ENCODE measurements at places on chromosomes 2 and 18.

- DNase-seq = no peak
These were observed 54.6 kb upstream of the ADAM23 start for GRCh38 chr2:206388698-206389097.

DNA sequence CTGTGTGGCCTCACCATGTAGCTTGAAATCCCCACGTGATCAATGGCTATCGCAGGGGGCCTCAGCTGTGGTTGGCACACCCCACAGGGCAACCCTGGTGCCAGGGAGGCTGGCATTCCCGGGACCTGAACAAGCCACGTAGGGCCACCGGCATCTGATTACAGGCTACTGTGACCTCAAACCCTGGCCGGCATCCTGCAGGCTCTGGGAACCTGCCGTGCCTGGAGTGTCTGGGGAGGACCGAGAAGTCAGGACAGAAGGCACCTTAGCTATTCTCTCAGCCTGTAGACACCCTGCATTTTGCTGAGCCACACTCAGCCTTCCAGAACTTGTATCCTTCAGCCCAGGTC lies 213.0 kb downstream of the GLI2 start:
- DNase-seq = no peak

- DNase-seq = no peak
These were observed 1.3 kb upstream of the FAP start for GRCh38 chr2:162244541-162245031.

DNA sequence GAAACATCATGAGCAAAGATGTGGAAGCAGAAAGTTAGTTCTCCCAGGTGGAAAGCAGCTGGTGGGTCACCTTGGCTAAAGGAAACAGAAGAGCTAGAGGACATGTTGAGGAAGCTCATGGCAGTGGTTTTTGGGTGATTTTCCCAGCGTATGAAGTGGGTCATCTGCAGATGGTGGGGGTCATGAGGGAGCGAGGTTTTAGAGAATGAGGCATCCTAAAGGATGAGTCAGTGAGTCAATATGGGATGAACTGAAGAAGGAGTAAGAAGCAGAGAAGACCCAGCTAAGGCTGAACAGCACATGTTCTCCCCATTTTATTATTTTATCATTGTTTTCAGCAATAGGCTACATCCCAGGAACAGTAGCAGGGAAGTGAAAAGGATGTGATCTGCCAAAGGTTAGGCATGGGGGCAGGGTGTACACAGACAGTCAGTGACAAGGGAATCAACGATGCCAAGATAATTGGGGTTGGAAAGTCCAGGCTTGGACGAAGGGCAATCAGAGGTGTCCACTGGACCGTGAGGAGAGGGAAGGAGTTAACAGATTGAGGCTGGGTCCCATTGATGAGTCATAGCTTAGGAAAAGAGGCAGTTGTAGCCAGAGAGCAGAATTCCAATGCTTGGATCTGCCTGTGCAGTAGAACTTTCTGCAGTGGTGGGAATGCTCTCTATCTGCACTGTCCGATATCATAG lies 289.3 kb upstream of the RAB12 start:
- DNase-seq = no peak

- DNase-seq = no peak
These were observed 142.3 kb upstream of the ITGA6 start for GRCh38 chr2:172285010-172285621.

DNA sequence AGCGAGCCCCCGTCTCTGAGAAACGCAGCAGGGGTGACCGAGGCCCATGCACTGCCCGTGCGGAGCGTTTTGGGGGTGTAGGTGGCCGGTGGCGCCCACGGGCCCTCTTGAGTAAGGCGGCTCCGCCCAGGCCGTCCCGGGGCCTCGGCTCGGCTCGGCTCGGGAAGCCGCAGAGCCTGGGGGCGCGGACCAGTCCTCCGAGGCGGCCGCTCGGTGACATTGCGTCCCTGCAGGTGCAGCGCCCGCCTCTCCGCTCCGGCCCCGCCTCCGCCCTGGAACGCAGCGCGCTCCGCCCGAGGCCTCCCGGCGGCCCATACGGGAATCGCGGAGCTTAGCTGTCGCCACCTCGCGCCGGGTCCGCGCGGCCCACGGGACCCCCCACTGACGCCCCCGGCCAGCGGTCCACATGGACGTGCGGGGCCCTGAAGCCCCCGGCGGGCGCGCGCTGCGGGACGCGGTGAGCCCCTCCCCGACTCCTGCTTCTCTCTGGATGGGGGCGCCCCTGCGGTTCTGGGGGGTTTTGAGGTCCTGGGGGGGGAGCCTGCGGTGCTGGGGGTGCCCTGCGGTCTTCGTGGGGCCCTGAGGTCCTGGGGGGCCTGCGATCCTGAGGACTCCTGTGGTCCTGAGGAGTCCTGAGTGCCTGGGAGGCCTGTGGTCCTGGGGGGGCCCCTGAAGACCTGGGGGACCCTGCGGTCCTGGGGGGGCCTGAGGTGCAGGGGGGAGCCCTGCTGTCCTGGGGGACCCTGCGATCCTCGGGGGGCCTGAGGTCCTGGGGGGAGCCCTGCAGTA lies at the start of gene HSBP1L1:
Gene HSBP1L1, plus strand, starts transcription at position 314 of the 789 bp plus-strand sequence. Its CDS starts 93 bp downstream, at position 407.
- DNase-seq = no peak

- DNase-seq = no peak
These were observed 32.0 kb downstream of the MERTK start for GRCh38 chr2:111930409-111930808.

- no peak for DNase-seq
These were observed 100.6 kb upstream of the SMIM21 start for GRCh38 chr18:75527848-75528685.

DNA sequence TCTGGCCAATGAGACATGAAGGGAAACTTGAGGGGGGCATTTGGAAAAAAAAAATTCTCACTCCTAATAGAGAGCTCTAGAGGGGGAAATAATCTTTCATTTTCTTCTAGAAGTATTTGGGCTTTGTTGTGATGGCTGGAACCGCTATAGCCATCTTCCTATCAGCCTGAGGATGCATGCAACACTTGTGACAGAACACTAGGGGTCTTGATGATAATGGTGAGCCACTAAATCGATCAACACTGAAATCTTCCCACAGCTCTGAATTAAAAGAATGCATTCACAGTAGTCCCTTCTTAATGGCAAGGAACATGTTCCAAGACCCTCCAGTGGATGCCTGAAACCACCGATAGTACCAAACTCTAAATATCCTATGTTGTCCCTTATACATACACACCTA lies 325.3 kb downstream of the LNPK start:
- no peak for DNase-seq

DNA sequence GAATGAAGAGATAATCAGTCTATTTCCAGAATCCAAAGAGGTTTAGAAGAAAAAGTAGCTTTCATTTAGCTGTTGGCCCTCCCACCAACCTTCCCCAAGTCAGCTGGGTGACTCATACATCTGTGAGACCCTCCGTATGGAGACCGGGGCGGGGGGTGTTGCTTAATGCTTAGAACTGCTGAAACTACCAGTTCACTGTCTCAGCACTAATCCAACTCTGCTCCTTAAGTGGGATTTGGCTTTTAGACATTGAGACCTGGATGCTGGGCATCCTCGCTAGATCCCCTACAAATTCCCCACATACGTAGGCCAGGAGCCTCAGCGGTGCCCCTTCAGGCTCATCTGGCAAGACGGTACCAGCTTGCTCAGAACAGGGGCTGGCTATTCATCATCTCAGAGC lies at the start of gene SAG:
Gene SAG, plus strand, starts transcription at position 252 of the 400 bp plus-strand sequence. CDS start 1,374 bp downstream, outside the sequence.
- no peak for DNase-seq

- DNase-seq = peak; percentile 82
These were observed 245.5 kb upstream of the KCNJ3 start for GRCh38 chr2:154452906-154453493.

DNA sequence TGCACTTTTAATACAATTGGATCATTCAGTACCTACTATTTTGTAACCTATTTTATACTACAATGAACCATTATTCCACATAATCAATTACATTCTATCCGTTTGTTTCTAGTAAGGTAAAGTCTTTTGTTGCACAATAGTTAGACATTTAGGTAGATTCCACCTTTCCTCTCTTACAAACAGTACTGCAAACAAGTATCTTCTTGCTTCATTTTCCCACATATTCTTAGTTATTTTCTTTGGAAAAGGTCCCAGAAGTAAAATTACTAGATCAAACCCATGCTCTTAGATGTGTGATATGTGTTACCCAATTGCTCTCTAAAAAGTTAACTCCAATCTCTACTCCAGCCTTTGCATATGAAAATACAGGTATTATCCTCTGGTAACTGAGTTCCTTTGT lies 49.6 kb downstream of the SPIRE1 start:
- DNase-seq = no peak

GRCh38 chr2:64059270-64059669 lies 40.0 kb upstream of the VPS54 start:
- DNase-seq = no peak

- peak; percentile 21 for DNase-seq
These were observed 13.8 kb downstream of the MAPK4 start for GRCh38 chr18:50573679-50574078.

DNA sequence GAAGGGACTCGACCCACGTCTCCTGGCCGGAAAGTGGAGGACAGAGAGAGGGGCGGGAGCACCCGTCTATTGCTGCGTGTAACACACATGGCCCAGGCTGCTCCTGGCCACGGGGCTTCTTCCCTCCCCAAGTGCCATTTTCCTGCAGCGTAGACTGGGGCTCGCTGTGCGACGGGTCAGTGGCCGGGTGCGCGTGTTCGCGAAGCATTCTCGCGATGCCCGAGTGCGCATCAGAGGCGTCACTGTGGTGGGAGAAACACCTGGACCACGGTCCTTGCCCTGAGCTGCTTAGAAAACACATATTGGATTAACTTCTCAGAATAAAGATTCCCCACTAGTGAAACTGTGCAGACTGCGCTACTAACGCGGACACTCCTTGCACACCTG lies 200.8 kb downstream of the EIPR1 start:
- no peak for DNase-seq

GRCh38 chr2:28128281-28128950 lies 237.9 kb downstream of the BABAM2 start:
- DNase-seq = no peak

- peak; percentile 62 for DNase-seq
These were observed 59.9 kb upstream of the REG3A start for GRCh38 chr2:79219383-79219988.

DNA sequence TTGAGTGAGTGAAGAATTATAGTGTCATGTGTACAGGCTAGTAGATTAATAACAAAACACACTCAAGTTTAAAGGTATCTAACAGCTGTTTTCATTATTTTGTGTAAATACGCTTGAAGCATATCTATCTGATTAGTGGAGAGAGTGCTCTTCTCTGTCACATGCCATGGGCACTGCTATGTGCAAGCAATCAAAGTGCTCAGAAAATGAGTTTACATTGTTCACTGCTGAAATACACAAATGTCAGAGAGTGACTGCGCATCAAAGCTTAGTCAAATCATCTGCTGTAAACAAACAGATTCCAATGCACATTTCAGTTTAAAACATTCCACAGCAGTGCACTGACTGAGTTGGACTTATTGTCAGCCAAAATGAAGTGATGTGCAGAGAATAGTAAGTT lies 423.4 kb downstream of the ZEB2 start:
- DNase-seq = no peak

GRCh38 chr2:12795851-12796250 lies 79.1 kb downstream of the TRIB2 start:
- DNase-seq = no peak

DNA sequence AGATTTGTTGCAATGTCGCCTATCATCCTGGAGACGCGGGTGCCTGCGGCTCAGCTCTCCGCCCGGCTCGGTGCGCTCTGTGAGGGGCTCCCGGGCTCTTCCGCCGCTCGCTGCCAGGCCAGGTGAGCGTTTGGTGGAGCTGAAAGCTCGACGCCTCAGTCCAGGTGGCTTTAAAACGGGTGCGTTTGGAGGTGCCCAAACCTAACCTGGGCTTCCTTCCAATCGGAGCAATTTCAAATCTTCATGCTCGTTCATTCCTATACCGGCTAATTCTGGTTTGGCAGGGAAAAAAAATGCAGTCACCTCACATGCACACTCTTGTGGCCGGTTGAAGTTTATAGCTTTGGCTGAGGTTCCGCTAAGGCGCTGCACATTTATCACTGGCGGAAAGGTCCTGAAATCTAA lies at the start of gene SLC16A14:
Gene SLC16A14, minus strand, starts transcription at position 274 of the 405 bp plus-strand sequence. CDS start 9,572 bp downstream, outside the sequence.
- DNase-seq = peak; percentile 58

DNA sequence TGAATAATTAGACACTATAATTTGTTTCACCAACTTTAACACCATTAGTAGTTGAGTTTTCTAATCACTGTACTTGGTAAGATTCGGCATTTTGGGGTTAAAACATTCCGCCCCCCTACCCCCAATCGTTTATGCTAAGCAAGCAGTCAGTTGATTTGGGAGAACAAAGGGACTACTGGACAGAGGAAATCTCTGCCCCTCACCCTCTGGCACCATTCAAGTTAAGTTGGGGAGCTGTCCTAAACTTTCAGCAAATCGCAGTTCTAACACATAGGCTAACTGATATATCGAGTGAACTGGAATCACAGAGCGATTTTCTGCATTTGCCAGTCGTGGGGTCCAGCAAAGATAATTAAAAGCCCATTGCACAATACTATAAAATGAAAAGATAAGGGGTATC lies 5.6 kb downstream of the KLF7 start:
- DNase-seq = peak; percentile 13

DNA sequence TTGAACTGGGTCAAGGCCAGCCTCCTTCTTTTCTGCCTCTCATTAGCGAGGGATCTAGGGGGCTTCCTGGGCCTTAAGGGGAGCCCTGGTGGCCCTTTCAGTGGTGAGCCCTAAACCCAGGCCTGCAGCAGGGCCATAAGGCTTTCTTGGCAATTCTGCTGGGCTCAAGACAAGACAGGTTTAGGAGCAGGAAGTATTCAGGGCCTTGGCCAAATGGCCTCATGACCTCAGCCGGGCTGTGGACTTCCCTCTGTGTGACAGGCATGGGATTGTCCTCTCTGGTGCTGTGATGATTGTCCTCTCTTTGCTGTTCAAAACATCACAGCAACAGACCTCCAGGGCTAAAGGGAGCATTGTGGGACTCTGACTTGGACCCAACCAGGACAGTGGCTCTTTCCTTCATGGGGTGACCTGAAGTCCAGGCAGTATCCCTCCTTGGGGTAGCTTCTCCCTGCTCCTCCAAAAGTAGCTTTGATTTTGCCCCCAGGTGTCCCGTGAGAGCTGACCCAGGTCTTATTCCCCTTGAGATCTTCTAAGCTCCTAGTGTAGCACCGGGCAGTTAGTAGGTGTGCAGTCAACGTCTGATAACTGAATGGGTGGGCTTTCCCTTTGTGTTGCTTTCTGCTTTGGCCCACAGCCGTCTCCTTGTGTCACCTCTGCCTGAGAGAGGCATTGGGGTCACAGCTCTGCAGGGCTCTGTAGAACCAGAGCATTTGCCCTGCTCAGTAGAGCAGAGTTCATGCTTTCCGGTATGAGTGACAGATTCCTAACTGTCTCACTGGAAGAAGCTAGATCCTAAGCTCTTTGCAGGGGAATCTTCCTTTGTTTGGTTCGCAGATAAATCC lies 14.7 kb downstream of the FOSL2 start:
- no peak for DNase-seq

DNA sequence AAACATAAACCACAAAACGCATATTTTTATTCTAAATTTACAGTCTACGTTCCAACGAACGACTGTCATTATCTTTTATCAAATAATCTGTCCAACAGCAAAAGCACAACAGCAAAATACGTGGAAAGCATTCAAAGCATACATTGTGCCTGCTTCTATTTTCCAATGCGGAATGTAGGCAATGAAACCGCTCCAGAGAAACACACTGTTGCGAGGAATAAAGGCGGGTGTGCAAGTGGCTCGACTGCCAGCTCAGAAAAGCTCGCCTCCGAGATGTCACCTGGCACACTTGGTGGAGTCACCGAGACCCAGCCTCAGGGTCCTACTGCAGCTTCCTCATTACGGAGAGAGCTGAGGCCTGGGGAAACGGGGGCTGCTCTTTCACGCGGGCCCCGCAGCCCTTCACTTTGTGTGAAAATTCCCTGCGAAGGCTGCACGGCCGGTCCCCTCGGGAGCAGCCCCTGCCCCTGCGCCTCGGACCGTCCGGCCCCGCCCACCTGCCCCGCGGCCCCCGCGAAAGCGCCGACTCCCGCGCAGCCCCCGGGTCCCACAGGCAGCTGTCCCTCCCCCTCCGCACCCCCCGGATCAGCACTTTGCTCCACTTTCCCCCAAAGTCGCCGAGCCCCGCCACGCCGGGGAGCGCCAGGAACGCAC lies 752 bp downstream of the MGAT4A start:
- no peak for DNase-seq

All from OCI-M1 (cell line).